ENCODE measurements at places on chromosomes 4 and X.

GRCh38 chrX:30246769-30247489 is at the start of gene MAGEB1:
MAGEB1 (plus strand) TSS chrX:30247146; CDS start chrX:30250494, 3,348 bp downstream.
- no peak for DNase-seq

- DNase-seq: no peak
Measured at GRCh38 chr4:3197366-3198105, 51.4 kb upstream of the MSANTD1 start.

DNA sequence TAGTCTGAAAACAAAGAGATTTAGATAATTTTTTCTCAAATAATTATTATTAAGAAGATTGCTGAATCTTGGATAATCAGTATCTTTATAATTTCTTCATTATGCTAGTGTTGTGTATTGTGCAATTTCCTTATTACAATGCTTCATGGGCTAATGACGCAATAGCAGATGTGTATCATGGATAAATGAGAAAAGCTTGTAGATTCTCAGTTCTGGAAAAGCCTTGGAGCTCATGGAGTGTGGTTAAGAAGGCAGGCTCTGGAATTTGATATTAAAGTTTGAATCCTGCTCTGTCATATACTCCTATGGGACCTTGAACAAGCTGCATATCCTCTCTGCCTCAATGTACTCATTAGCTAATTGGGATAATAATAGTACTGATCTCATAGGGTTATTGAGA is 18.9 kb upstream of the CXCL8 start:
- DNase-seq: peak; percentile 85

DNA sequence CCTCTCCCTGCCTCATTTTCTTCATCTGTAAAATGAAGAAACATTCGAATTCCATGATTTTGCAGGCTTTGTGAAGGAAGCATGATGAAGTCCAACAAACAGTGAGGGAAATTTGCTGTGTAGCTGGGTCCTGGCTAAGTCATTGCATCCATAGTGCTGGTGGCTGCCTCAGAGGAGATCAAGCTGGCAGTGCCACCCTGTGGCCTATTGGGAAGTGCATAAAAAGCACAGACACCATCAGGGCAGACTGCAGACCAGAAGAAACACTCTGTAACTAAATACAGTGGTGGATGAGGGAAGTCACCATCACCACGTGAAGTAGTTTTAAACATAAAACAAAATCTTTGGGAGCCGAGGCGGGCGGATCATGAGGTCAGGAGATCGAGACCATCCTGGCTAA is 40.7 kb upstream of the DDX3X start:
- DNase-seq: no peak

DNA sequence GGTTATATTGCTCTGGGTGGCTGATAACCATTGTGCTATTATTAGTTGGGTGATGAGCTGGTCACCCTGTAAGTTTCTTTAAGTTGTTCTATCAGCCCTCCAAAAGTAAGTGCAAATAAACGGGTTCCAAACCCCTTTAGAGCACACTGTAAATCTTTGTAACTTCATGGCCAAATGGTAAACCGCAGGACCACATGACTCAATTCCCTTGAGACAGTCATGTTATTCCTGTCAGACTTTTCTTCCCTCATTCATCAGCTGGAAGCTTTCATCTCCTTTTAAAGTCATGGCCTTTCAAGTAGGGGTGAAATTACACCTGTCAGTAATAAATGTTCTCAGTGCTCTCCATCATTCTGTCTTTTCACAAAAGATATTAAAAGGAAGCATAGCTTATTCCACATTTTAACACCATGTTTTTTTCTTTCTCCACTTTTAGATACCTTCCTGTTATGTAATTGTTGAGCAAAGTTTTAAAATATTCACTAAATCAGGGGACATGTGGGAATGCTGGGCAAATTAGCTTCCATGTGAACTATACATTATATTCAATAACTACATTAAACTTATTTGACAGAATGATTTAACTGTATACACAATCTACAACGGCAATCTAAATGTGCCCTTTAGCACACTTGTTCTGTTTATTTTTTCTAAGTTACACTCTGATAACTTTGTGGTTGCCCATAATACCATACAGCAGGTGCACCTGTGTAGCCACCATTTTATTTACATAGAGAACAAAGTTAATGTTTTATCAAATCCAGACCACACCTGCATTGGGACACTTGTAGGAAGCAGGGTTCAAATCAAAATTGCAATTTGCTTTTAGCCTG is 275.5 kb downstream of the CFAP299 start:
- peak; percentile 49 for DNase-seq

DNA sequence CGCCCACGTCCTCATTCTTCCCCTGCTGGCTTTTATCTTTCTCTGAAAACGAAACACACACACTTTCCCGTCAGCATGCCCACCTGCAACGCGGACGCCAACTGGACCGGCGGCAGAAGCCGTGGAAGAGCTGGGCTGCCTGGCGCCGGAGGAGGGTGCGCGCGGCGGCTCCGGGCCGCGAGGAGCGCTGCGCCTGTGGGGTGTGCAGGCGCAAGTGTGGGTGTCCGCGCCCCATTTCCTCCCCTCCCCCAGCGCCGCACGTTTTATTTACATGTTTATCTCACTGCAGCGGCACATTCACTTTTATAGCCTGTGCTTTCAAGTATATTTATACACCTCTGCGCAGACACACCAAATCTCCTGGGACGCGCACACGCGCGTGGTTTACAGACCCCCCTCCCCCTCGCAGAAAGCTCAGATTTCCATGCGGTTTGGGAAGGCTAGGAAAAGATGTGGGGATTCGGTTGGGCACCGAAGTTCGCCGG is 1.5 kb downstream of the PITX2 start:
- DNase-seq: no peak

DNA sequence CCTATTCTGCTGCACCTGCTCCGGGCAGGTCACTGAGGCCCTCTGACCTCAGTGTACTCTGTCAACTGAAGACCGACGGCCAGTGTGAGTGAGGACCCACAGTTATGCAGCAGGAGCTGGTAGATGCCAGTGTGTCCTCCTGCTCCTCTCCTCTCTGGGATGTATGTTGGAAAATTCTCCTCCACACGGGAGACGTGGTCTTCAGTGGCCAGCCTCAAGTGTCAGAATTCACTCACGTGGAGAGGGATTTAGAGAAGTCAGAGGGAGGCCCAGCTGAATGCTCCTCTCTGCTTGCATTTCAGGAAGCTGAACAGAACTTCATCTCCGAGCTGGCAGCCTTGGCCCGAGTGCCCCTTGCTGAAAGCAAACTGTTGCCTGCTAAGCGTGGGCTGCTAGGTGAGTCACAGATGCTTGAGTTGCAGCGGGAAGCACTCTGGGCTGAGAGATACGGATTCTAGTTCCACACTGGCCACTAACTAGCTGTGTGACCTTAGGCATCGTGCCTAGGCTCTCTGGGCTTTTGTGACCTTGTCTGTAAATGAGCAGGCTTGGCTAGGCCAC is 83.6 kb downstream of the CRMP1 start:
- no peak for DNase-seq

DNA sequence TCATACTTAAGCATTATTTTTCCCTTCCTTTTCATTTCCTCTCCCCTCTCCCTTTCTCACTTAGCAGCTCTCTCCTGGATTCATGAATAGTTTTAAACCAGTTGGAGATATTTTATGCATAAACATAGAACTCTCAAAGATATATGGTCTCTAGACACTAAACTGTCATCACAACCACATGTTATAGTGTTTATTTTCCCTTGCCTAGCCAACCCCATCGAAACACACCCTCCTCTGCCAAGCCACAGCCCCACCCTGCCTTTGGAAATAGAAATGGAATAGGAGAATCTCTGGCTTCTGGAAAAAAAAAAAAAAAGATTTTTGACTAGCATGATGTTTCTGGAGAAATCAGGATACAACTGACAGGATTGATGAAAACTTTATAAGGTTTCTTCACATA is 64.8 kb upstream of the RBPJ start:
- no peak for DNase-seq

- DNase-seq: no peak
Measured at GRCh38 chrX:10557166-10557565, 63.2 kb downstream of the MID1 start.

- DNase-seq: no peak
Measured at GRCh38 chr4:18981234-18981615, 959.7 kb upstream of the LCORL start.

GRCh38 chrX:141989134-141989533 is 85.4 kb downstream of the MAGEC1 start:
- no peak for DNase-seq

DNA sequence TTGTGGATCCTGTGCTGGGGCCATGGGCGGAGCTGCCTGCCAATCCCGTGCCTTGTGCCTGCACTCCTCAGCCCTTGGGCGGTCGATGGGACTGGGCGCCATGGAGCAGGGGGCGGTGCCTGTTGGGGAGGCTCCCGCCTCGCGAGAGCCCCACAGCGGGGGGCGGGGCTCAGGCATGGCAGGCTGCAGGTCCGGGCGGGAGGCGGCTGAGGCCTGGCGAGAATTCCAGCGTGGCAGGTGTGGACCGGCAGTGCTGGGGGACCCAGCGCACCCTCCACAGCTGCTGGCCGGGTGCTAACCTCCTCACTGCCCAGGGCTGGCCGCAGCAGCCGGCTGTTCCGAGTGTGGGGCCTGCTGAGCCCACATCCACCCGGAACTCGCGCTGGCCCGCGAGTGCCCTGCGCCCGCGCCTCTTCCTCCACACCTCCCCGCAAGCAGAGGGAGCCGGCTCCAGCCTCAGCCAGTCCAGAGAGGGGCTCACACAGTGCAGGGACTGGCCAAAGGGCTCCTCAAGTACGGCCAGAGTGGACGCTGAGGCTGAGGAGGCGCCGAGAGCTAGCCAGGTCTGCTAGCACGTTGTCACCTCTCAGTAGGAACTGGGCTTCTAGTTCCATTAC is 85.9 kb downstream of the GBA3 start:
- DNase-seq: no peak

DNA sequence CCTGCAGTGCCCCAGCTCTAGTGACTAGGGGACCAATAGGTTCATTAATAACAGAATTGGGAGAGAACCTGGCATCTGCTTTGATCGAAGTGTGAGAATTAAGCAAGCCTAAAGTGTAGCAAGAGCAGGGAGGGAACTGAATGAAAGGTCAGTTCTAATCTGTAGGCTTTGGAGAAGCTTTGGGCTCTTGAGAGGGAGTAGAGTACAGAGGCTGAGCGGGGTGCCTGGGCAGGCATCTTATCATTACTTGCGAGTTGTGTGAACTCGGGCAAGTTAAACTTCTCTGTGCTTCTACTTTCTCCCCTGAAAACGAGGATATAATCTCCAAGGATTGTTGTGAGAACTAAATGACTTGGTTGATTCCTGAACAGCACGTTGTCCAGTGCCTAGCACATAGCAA is 906 bp upstream of the PARM1 start:
- DNase-seq: no peak

DNA sequence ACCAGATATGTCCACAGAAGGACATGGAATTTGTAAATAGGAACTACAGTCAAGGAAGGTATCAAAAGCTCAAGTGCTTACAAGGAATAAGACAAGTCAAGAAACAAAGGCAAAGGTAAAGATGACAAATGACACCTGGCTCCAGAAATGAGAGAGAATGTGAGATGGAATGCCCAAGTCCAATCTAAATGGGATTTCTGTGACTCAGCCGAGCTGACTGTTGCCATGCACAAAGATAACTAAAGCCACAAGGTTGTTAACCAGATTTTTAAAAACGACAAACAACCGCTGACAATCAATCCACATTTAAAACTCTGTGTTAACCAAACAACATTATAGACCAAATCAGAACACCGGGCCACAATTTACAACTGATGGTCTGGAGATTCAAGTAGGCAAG is 1.1 kb downstream of the NFXL1 start:
- no peak for DNase-seq

GRCh38 chrX:40368611-40369061 is 212.1 kb upstream of the ATP6AP2 start:
- no peak for DNase-seq

- DNase-seq: no peak
Measured at GRCh38 chr4:181507180-181507835, 735.9 kb upstream of the TENM3 start.

- DNase-seq: peak; percentile 62
Measured at GRCh38 chr4:121034017-121034416, 38.3 kb downstream of the NDNF start.

GRCh38 chrX:42714981-42715700 is 62.8 kb downstream of the PPP1R2C start:
- no peak for DNase-seq

DNA sequence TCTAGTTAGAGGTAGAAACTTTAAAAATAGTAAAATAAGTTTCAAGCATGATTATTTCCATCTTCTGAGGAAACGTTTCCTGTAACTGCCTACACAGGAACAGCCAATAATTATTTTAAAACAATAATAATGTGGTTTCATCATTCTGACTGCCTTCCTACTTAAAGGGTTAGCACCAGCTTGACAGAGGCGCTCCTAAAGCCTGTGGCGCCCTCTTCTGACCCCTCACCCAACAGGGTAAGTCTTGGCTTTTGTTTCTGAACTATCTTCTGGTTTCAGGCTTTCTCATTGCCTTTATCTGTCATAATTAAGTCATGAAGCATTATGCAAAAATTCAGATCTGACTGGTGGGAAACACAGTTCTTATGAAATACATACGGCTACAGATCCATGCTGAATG is 96.7 kb downstream of the ITM2A start:
- no peak for DNase-seq

- DNase-seq: no peak
Measured at GRCh38 chrX:1491851-1492349, 39.2 kb upstream of the ASMTL start.

DNA sequence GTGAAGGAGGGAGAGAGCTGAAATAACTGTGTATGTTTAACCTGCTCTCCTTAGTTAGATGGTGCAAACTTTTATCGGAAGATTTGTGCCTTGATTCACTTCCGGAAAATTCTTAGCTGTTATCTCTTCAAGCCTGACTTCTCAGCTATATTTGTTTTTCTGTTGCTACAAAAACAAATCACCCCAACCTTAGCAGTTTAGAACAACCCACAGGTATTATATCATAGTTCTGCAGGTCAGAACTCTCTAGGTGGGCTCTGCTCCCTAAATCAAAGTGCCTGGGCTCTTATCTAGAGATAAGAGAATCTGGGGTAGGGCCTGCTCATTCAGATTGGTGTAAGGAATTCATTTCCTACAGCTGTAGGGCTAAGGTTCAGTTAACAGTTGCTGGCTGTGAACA is 15.1 kb upstream of the CEP135 start:
- DNase-seq: no peak

DNA sequence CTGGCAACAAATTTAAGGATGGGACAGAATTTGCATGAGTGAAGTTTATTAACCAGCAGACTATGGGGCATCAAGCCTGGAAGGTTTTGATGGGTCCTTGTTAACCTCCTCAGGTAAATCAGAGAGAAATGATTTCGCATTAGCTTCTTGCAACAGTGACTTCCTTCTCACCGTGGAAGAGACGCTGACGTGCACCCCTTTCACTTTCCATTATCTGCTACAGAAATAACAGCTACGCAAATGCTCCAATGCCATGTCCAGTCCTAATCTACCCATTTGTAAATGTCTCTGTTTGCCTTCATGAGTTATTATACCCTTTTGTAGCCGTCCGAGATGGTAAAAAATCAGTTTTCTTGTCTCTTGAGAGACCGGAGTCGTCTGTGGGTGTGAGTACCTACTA is 100.3 kb downstream of the SLC34A2 start:
- DNase-seq: no peak
